ENCODE measurements at places on chromosomes 6 and 20. TPM values are rescaled to one million over a fixed set of nuclear protein-coding genes. Genes with fewer than 3 reads are reported as not detected.

The MATN4 gene
- 0.07 TPM for total RNA-seq

The MARCKS gene
- total RNA-seq: 15.4 TPM

The C20orf144 gene
- total RNA-seq: 0.08 TPM

The C6orf141 gene
- total RNA-seq: 8.5 TPM

The TJAP1 gene
- 17.0 TPM for total RNA-seq

Data from A549 treated with dexamethasone at 1 μM for 4 hours (cell line).